Activated CD8-positive, alpha-beta T cell treated with anti-CD3 and anti-CD28 coated beads, Interleukin-2, amount 10 ng/mL, durations not matched to agents 7 days and 5 days (primary cell): ENCODE measurements at places on chromosomes 16 and 17. TPM values are rescaled to one million over a fixed set of nuclear protein-coding genes. Genes with fewer than 3 reads are reported as not detected.

DNA sequence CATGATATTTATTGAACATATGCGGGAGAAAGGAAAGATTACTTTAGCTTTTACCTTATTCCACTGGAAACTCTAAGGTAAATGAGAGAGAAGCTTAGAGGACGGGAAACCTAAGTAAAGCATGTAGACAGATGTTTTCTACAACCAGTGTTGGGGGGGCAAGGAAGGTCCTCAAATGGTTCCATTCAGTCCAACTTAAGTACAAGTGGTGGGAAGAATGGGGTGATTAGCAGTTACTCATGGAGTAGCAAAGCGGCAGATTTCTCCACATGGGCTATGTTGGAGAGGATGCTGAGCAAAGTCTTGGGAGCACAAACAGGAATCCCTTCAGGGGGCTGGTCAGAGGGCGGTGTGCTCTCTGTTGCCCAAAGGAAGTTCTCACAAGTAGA, 78.6 kb downstream of the YPEL2 start:
- H3K36me3 ChIP-seq: peaks cover 12% of the 10 kb centered on the region
- no peak overlapping the region for H3K27ac ChIP-seq
- no peaks in the 10 kb centered on the region for H3K27me3 ChIP-seq
- DNase-seq: no peak

DNA sequence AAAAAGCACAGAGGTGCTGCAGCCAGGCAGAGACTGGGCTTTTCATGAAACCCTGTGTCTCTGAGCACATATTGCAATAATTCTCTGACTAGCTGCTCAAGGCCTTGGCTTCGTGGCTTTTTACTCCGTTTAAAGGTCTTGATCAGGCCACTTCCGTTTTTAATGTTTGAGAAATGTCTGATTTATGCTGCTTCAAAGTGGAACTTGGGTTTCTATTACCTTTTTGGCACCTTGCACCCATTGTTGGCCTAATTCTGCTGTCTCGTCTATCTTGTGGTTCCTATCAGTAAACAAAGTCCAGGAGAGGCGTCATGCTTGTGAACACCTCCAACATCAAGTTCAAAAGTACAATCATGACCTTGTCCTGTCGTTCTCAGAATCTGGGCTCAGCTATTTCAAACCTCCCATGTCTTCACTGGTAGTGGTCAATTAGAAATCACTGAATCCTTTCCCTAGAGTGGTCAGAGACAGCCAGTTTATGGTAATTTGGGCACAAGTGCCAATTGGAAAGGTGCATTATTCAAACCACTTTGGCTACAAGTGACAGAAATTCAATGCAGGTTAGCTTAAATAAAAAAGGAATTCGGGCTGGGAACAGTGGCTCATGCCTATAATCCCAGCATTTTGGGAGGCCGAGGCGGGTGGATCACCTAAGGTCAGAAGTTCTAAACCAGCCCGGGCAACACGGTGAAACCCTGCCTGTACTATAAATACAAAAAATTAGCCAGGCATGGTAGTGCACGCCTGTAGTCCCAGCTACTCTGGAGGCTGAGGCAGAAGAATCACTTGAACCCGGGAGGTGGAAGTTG, 33.3 kb upstream of the METTL9 start:
- no peaks in the 10 kb centered on the region for H3K36me3 ChIP-seq
- no peak overlapping the region for H3K27ac ChIP-seq
- peaks cover 12% of the 10 kb centered on the region for H3K4me1 ChIP-seq
- no peak overlapping the region for H3K4me3 ChIP-seq
- DNase-seq: no peak

Gene OMG
- 0.50 TPM for total RNA-seq

- no peak overlapping the region for H3K27ac ChIP-seq
- no peaks in the 10 kb centered on the region for H3K36me3 ChIP-seq
- peaks cover 1% of the 10 kb centered on the region for H3K4me1 ChIP-seq
- DNase-seq: no peak
Observed at GRCh38 chr17:2929881-2930533, 133.4 kb downstream of the OR1D5 start.

Gene NSRP1
- total RNA-seq: 19.6 TPM

DNA sequence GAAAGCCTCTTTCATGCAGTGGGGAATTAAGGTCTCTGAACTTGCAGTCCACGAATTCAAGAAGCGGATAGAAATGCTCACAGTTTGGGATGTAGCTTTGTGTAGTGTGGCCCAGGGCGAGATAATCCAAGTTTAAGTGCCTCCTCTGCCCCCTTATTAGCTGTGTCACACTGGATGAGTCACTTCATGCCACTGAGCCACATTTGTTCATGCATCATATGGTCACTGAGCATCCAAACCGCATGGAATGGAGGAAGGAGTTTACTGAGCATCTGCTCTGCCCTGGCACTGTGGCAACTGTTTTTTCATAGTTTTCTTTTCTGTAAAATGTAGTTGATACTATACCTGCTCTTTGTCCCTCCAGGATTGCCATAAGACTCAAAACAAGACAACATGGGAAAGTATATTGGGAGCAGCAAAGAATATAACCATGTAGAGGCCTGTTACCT, 15.1 kb upstream of the DHX8 start:
- H3K27ac ChIP-seq: no peak overlapping the region
- H3K27me3 ChIP-seq: peaks cover 11% of the 10 kb centered on the region
- no peaks in the 10 kb centered on the region for H3K4me1 ChIP-seq
- H3K36me3 ChIP-seq: no peaks in the 10 kb centered on the region
- DNase-seq: no peak
- no peak overlapping the region for H3K4me3 ChIP-seq

Gene NPIPB12
- 87.4 TPM for total RNA-seq

GRCh38 chr16:87584271-87584670, 18.0 kb upstream of the JPH3 start:
- no peak for DNase-seq
- H3K4me1 ChIP-seq: no peaks in the 10 kb centered on the region
- peaks cover 21% of the 10 kb centered on the region for H3K27me3 ChIP-seq
- H3K4me3 ChIP-seq: no peak overlapping the region
